Occipital lobe (tissue), 3 donors: ENCODE measurements at places on chromosomes 2 and 18. TPM values are rescaled to one million over a fixed set of nuclear protein-coding genes. Genes with fewer than 3 reads are reported as not detected.

GRCh38 chr2:177187631-177188312, 24.8 kb upstream of the HNRNPA3 start:
- no peak for DNase-seq

GRCh38 chr2:172953970-172954852, 121.4 kb upstream of the MAP3K20 start:
- DNase-seq, result no peak

DNA sequence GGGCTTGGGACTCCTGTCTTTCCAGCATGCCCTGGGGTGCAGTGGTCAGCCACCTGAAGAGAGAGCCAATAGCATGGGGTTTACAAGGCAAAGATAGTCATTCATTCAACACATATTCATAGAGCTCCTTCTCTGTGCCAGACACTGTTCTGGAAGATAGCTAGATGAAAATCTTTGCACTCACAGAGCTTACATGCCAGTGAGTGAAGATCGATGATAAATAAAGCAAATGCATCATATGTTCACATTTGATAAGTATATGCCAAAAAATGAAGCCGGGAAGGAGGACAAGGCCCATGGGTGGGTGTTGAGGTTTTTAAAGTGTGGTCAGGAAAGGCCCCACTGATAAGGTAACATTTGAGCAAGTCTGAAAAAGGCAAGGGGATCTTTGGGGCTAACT, 130.8 kb upstream of the CDCA7 start:
- DNase-seq, result no peak

GRCh38 chr2:28615706-28616105, 119.8 kb downstream of the PLB1 start:
- DNase-seq, result no peak

DNA sequence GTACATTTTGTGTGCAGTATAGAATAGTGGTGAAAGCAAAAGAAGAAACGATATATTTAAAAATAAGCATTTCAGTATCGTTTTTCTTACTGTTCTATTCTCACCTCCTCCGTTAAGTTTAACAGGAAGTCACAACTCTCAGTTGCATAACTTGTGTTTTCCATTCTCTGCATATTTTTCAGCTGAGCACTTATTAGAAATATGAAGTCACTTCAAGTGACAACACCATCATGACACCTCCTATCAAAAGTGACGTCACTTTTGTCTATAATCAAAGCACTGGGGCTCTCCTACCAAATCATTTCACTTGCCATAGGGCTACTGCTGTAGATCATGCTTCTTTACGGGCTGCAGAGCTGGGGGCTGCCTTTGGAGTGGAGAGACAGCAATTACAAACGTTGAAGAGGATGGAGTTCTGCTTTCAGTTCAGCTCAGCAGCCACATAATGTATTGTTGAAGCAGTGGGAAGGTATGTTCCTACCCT, 36.3 kb downstream of the STAT4 start:
- no peak for DNase-seq

DNA sequence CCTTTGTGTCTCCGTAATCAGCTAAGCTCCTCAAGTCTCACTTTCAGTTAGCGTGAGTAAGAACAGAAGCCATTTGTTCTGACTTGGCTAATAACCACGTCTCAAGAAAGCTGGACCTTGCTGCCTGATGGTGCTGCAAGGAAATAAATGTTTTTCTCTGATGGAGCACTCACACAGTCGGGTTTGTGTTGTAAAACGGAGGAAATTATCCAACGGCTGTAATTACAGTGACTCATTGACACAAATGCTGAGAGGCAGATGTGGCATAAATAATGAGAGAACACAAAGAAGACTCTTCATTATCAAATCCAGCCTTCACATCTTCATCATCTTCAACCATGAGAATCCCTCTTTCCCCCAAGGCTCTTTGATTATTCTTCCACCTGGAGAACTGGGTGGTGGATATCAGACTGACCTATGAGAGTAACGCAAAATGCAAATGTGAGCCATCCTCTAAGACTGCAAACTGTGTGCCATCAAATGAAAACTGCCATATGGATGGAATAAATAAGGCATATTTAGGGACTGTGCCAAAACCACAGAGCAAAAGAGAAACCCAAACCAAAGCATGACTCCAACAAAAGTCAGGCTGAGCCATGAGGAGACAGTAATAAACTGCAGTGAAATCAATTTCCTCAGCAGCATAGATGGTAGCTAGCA, 252.6 kb downstream of the RND3 start:
- DNase-seq, result no peak

- DNase-seq, result no peak
These were observed 277.7 kb upstream of the SALL3 start for GRCh38 chr18:78701771-78702396.

DNA sequence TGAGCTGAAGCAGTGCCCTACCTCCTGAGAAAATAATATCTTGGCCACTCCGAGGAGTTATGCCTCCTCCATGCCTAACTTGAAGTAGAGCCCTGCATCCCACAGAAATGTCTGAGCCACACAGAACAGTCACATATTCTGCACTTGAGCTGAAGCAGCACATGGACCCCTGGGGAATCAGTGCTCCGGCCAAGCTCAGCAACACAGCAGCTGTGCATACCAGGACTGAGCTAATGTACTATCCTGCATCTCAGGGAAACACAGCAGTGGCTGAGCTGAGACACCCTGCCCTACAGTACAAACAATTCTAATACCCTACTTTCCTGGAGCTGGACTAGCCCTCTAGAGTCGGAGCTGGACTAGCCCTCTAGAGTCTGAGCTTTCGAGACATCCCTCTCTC, 166.9 kb downstream of the ZNF516 start:
- no peak for DNase-seq

- no peak for DNase-seq
These were observed 142.4 kb downstream of the CAPN13 start for GRCh38 chr2:30664761-30665358.

DNA sequence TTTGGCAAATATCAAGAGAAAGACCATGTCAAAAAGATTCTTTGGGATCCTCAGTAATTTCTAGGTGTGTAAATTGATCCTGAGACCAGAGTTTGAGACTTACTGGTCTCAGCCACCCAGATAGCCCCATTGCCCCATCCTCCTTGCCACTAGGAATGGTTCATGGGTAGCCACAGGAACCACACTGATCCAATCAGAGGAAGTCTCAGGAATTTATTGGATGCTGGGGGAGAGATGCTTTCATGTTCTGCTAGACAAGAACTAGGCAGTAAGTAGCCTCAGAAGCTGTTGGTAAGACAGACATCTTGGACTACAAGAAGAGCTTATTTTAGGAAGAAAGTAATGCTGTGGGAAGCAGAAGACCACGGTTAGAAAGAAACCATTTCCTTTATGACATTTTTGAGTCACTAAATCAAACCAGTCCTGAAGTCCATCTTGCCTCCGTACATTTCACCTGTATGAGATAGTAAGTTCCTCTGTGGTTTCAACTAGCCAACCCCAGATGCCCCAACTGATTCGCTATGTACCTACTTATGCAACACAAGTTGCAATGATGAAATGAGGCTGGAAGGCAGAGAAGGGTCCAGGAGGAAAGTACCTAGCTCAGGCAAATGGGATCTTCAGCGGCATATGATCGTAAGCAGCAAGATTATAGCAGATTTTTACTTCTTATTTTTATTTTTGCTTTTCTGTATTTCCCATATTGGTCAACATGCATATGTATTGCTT, 3.6 kb upstream of the ST3GAL5 start:
- DNase-seq, result no peak

DNA sequence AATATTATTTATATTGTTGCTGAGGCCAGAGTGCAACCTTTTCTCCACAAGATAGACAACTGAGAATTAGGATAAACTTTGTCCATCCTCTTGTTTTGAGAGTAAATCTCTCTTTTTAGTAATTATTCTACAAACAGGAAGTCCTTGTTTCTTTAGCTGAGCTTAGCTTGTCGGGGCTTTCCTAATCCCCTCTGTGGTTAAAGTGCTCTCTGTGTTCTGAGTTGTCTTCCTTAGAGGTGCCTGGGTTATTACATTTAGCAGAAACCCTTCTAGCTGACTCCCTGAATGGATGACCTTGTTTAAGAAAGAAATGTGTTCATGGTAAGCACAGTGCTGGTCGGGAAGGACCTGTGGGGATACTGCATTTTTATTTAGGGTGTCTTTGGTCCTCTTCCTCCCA, 12.7 kb downstream of the USP39 start:
- DNase-seq, result no peak

DNA sequence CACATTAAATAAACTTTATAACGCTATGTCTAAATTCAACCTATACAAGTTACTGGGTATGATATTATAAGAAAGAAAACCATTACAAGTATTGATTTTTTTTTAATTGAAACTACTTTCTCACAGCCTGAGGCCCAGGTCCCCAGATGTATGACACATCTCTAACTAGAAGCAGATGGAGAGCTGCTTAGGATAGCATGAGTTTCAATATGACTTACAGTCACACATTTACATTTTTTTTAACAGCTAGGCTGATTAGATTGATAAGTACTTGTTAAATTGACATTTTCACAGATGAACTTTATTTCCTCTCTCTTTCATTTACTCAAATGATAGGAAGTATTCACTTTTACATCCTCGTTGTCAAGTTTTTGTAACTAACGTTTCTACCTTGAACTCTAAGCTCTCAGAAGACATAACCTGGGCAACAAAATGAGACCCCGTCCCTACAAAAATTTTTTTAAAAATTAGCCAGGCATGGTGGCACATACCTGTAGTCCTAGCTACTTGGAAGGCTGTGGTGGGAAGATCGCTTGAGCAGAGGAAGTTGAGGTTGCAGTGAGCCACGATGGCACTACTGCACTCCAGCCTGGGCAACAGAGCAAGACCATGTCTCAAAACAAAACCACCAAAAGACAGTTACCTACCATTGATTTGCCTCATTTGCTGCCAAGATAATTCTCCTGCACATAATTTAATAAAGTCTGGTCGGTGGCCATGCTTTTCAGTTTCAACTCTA, 52.4 kb downstream of the STK39 start:
- no peak for DNase-seq

- no peak for DNase-seq
These were observed 116.6 kb upstream of the EFEMP1 start for GRCh38 chr2:56040189-56040588.

DNA sequence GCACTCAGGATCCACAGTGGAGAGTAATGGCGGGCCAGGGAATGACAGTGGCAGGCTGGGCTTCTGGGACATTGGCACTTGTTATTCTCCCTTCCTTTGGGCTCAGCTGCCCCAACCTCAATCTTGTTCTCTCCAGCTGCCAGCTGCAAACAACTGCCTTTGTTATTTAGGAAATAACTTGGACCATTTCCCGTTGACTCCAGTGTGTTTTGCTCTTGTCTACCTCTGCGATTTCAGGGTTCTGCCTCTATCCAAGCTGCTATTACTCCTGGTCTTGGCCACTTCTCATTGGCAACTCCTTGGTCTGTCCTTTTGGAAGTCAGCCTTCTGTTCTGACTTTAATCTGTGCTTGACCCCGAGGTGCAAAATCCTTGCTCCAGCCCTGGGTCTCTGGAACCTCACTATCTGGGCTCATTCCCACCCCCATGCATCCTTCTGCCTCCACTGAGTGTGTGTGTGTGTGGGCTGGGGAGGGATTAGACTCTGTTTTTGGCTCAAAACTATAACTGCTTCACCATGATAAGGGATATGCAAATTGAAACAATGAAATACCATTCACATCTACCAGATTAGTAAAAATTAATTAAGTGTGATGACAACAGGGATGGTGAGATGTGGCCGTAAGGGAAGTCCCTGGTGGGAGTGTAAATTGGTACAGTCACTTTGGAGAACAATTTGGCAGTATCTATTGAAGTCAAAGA, 134.1 kb upstream of the CXCR4 start:
- DNase-seq, result no peak

DNA sequence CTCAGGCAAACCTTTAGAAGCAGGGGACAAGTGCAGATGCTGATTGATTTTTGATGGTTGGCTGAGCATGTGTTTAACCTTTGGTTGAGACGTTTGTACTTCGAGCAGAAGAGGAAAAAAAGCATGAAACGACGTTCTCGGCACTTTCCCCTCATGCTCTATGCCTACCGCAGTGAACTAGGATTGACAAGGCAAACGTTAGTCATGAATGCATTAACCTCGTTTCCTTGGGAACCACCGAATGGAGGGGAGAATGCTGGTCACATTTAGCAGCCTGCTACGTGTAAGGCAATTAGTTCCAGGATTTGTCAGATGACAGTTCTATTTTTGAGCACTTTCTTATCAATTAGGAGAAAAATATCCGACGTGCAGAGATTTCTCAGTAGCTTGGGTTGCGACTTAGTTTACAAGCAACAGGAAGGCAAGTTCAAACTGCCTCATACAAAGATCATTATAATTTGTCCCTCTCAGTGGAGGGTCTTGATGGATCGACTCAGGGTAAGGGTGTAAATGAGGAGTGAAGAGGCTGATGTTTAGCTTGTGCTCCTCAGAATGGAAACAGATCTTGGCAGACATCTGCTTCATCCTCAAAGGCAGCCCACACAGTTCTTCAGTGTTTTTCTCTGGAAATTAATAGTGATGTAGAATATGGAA, 47.4 kb upstream of the GPR45 start:
- DNase-seq, result no peak

Gene OSBPL6
- 22.3 TPM for total RNA-seq

Gene PTPRM
- total RNA-seq, result 45.4 TPM

Gene PDK1
- 11.9 TPM for total RNA-seq

Gene DSG4
- total RNA-seq, result not detected

Gene ARHGEF4
- total RNA-seq, result 38.7 TPM

Gene CRYGD
- 1.7 TPM for total RNA-seq
